ENCODE measurements at places on chromosomes 12 and 14.

DNA sequence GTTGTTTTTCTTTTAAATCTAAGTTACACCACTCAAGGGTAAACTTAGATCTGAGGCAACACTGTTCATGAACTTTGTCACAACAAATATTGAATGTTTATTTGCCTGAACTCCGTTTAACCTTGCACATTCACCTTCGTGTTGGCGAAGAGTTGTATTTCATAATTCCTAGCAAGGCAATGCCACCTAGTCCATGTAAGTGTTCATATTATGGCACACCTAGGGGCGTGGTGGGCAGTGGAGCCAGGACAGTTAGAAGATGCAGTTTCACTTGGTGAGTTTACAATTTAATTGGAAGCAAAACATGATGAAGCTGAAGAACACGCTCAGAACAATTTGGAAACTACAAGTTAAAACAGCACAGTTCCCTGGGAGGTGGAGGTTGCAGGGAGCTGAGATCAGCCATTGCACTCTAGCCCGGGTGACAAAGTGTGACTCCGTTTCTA, 30.4 kb upstream of the GNPNAT1 start:
- DNase-seq, result no peak

- no peak for DNase-seq
Observed at GRCh38 chr12:115983226-115983798, 294.2 kb downstream of the MED13L start.

DNA sequence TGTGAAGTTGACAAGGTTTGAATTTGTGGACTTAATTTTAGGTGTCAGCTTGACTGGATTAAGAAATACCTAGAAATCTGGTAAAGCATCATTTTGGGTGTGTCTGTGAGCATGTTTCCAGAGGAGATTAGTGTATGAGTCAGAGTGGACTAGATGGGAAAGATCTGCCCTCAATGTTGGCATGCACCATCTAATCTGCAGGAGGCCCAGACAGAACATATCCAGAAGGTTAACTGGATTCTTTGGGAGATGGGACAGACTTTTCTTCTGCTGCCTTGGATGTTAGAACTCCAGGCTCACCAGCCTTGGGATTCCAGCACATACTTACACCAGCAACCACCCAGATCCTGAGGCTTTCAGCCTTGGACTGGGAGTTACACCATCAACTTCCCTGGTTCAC, 14.1 kb downstream of the SGPP1 start:
- DNase-seq, result no peak

DNA sequence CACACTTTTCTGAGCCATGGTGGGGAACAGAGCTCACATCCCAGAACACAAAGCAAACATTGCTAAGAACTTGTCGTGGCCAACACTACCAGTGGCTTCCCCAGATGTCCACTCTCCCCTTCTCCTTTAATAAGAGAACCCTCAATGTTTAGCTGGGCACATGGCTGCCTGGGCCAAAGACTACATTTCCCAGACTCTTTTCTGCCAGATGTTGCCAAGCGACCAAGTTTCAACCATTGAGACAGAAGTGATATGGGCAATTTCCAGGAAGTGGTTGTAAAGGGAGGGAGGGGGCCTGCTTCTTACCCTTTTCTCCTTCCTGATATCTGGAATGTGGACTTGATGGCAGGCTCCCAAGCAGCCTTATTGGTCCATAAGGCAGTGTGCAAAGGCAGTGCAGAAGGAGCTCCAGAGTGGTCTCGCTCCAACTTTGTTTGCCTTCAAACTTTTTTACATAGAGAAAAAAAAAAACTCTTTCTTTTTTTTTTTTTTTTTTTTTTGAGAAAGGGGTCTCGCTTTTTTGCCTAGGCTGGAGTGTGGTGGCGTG, 24.9 kb upstream of the JDP2 start:
- DNase-seq, result no peak

GRCh38 chr14:95102680-95103044, 54.7 kb downstream of the DICER1 start:
- DNase-seq, result no peak

- no peak for DNase-seq
Observed at GRCh38 chr14:92551044-92551841, 37.7 kb downstream of the RIN3 start.

DNA sequence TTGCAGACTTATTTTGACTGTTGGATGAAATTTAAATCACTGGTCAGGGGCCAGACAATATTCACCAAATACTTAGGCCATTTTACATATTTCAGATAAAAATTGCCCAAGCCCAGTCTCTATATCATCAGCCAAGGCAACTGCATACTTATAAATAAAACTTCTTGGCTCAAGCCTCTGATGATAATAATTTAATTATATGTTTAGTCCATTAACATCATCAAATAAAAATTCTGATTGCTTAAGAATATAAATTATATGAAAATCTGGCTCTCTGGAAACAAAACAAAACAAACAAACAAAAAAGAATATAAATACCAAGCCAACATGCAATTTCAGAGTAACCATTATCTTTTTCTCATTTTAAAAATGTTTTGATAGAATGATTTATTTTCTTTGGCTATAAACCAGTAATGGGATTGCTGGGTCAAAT, 165.2 kb downstream of the BTG1 start:
- DNase-seq, result no peak

GRCh38 chr12:108559748-108560147, 1.2 kb downstream of the SART3 start:
- no peak for DNase-seq

GRCh38 chr12:98612696-98613334, 19.3 kb downstream of the SLC25A3 start:
- no peak for DNase-seq

DNA sequence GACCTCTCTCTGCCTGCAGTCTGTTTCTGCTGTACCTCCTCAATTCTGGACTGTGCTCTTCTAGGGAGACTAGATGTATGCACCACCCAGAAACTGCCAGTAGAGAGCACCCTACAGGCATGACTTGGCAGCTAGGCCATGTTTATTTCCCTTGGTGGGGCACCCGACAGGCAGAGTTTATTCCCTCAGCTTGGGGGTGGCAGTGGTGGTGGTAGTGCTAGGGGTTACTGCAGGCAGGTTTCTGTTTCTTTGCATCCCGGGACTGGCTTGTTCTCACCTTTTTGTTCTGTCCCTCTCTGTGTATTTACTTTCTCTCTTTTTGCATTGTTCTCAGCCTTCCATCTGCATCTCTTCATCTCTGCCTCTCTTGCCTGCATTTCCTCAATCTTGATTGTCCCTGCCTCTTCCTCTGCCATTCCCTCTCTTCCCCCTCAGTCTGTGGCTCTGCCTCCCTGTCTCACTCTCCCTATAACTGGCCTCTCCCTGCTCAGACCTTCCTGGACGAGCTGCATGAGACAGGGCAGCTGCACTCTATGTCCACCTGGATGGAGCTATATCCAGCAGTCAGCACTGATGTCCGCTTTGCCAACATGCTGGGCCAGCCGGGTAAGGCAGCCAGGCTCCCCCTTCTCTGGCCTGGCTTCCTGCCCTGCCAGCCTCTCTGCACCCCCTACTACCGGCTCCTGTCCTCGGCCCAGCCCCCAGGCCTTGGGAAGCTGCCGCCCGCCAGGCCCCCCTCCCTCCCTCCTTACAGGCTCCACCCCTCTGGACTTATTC, 13.8 kb downstream of the PRPF40B start:
- peak; percentile 68 for DNase-seq

- no peak for DNase-seq
Observed at GRCh38 chr12:6612247-6612646, 5.1 kb upstream of the CHD4 start.

GRCh38 chr14:32507029-32507984, 178.2 kb downstream of the AKAP6 start:
- DNase-seq, result no peak

GRCh38 chr14:22400655-22401259, 188.3 kb downstream of the DAD1 start:
- DNase-seq, result no peak

DNA sequence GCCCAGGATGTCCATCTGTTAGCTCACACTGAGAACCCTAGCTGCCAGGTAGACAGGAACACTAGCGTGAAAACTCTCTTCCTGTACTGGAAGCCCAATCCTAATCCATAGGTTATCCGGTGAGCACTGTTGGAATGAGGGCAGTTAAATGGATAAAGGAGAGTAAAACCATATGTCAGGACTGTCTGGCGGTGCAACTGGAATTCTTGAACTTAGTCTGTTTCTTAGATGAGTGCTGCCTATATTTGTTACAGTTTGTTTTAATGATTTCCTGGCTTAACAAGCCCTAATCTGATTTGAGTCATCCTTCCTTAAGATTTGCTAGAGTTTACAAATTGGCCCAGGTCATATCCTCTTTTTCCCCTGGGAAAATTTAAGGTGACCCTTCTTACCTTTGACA, 104.7 kb downstream of the ANO4 start:
- DNase-seq, result no peak

GRCh38 chr12:63101920-63102319, 49.1 kb downstream of the AVPR1A start:
- DNase-seq, result no peak

GRCh38 chr12:88393017-88393767, 187.1 kb downstream of the KITLG start:
- DNase-seq, result no peak

DNA sequence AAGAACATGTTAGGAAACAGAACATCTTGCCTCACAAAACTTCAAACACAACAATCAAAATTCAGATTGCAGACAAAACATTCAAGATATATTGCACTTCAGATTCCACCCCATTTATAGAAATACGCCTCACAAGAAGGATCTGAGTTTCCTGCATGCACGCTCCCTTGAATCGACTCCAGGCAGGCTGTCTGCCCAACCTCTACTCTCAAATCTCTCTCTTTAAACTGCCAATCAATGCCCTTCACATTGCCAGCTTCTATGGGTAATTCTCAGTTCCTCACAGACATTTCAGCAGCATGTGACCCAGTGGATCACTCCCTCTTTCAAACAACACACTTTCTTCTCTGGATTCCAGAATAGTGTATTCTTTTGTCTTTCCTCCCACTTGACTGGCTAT, 184.1 kb downstream of the PRKD1 start:
- no peak for DNase-seq

GRCh38 chr12:98162906-98163678, 352.3 kb upstream of the TMPO start:
- no peak for DNase-seq
